ENCODE measurements at places on chromosomes 16 and 17.

GRCh38 chr17:72603420-72604242 is 482.8 kb downstream of the SOX9 start:
- DNase-seq: no peak

- peak; percentile 42 for DNase-seq
Measured at GRCh38 chr17:69523244-69523861, 108.9 kb downstream of the MAP2K6 start.

DNA sequence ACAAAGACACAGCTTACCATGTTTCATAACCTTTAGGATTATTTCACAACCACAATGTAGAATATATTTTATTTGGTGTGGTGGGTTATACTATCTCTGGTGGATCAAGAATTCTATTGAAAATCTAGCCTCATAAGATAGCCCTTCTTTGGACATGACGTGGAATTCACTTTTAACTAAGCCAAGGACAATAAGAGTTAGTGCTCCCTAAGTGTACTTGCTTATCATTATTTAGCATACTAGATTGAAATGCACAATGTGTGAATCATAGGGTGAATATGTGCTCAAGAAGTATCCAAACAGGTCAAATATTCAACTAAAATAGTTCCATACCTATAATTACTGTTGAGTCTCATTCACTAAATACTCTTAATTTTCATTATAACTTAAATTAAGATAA is 1179.5 kb upstream of the GOT2 start:
- no peak for DNase-seq

DNA sequence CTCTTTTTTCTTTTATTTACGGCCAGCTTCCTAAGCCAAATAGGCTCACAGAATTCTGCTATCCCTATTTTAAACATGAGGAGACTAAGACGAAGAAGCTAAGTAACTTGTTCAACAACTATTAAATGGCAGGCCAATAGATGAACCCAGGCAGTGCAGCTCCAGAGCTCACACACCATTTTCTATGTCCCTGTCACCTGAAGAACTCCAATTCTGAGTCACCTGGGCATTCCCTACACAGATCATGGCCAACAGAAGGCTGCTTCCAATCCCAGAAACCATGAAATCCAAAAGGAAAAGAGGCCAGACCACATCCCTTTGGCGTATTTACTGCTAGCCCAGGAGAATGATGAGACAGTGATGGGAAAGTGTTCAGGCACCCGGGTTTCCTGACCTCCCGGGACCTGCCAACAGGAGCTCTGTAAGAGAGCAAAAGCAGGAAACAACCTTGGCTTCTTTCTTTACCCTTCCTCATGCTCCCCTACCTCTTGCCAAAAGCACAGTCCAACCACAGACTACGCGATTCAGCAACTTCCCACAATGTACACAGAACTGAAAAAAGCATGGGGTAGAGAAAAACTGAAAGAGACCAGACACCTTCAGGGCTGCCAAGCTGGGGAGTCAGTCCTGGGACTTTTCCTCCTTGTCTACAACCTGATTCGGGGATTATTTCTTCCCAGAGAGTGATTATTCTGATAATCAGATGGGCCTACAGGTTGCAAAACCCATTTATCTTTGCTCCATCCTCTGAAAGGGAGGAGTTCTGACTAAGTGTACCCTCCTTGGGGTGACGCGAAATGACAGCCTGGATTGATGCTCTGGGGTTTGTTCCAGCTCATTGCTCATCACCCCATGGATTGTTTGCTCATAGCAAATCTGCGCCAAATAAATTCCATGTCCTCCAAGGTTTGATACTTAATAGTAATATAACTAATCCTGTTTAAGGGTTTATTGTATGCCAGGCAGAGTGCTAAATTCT is 47.8 kb upstream of the HAS3 start:
- no peak for DNase-seq

GRCh38 chr16:963913-964312 is 6.9 kb downstream of the LMF1 start:
- no peak for DNase-seq

GRCh38 chr16:56198006-56198754 is 6.9 kb downstream of the GNAO1 start:
- DNase-seq: no peak

DNA sequence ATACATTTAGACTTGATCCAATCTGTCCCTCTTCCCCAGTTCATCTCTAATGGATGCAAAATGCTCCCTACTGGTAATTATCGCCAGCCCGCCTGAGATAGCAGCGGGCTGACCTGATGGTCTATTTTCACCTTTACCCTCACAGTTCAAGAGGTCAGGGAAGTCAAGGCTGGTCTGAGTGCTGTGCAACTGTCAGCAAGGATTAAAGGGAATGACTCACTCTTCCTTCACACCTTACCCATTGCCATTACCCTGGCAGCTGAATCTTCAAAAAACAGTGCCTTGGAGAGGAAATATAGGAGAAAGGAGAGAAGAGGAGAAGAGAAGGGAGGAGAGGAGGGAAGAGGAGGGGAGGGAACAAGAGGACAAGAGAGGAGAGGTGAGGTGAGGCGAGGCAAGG is 36.3 kb downstream of the GRB7 start:
- no peak for DNase-seq

GRCh38 chr16:23227529-23227928 is 45.0 kb downstream of the SCNN1G start:
- DNase-seq: peak; percentile 4

DNA sequence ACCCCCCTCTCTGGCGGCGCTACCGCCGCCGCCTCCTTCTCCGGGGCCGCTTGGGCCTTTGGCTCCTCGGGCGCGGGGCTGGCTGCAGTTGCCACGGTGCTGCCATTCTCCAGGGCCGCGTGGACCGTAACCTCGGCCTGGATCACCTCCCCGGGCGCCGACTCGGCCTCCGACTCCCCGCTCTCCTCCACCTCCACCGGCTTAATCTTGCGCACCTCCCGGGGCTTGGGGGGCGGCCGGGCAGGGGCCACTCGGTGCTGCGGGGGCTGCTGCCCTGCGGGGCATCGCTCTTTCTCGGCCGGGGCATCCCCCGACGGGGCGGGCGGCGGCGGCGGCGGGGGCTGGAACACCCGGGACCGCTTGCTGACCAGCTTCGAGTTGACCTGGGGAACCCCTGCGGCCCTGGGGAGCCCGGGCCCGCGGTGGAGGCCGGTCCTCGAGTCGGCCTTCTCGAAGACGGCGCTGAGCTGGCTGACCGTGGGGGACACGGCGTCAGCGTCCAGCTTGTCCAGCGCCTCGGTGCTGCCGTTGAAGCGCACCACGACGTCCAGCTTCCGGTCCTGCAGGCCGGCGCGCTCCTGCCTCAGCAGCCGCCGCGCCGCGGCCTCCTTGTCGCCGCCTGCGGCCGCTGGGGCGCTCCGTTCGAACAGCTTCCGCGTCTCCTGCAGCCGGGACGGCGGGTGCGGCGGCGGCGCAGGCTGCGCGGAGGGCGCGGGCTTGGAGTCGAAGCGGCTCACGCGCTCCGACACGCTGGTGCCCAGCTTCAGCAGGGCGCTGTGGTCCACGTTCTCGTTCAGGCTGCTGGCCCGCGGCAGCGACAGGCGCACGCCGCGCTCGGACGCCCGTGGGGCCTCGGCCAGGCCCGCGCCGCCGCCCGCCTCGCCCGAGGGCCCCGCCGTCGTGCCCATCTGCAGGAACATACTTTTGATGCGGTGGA is 792 bp downstream of the PPP1R9B start:
- DNase-seq: no peak

GRCh38 chr17:79778504-79779083 is 646 bp downstream of the CBX2 start:
- peak; percentile 52 for DNase-seq

GRCh38 chr16:89156740-89157645 is 14.6 kb upstream of the CDH15 start:
- no peak for DNase-seq

DNA sequence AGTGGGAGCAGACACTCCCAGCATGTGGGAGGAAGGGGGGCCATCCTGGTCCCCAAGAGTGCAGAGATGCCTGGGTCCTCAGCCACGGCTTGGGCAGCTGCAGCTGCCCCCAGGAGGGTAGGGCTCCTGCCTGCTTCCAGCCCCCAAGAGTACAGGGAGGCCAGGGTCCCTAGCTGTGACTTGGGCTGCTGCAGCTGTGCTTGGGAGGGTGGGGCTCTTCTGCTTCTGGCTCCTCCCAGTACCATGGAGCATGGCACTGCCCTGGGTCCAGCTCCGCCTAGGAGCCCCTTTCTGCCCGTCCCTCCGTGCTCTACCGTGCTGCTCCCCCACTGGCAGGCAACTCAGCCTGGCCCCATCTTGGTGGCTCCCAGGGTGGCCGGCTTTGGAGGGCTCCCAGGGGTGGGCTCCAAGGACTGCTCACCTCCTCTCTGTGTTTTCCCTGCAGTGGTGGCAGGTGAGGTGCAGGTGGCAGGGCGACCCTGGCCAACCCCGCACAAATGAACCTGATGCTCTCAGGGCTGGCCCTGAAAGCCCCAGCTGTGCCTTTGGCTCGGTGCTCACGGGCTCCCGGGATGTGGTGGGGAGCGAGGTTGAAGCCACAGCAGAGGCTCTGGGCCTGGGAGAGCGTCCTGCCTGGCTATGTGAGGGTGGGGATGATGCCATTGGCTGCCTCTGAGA is 18.5 kb upstream of the USP22 start:
- no peak for DNase-seq

DNA sequence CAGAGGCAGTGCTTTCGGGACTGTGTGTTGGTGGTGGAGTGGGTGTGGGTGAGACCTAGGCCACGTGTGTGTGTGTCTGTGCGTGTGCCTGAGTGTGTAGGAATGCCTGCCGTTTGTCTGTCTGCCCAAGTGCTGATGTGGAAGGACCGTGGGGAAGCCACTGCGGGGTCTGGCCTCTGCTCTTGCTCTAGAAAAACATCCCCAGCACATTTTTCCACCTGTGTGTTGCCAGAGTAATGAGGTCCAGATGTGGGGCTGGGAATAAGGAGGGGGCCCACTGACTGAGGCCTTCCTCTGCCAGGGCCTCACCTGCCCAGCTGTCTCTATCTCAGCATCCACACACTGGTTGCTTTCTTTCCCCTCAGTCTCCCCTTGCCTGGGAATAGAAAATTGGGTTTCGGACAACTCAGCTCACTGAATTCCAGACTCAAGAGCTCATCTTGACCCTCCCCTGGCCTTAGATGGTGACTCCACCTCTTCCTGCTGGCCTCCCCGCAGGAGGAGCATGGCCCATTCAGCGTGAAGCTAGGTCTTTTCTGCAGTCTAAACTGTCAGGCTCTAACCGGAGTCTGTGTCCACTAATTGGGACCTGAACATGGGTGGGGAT is 7.6 kb downstream of the SGCA start:
- peak; percentile 59 for DNase-seq

DNA sequence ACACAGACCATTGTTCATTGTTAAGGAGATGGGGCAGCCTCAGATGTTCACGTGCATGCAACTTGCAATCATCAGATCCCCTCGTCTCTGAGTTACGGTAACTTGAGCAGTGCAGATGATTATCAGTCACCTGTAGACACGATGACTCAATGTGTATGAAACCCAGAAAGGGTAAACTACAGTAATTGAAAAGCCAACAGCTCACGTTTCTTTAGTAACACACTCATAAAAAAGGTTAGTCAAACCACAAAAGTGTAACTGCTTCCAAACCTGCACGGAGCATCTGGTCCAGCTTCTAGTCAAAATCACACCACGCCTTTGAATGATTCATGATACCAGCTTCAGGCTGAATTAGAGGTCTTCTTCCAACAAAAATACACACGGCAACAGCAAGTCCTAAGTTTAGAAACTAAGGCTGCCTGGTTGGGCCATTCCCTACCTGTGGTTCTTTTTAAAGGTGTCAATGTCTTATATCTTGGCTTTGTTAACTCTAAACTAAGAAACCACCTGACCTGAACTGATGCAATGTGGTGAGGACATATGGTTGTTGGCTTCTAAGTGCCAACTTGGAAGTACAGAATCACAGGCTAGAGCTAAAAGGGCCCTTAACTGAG is 32.3 kb downstream of the GRB7 start:
- DNase-seq: no peak

DNA sequence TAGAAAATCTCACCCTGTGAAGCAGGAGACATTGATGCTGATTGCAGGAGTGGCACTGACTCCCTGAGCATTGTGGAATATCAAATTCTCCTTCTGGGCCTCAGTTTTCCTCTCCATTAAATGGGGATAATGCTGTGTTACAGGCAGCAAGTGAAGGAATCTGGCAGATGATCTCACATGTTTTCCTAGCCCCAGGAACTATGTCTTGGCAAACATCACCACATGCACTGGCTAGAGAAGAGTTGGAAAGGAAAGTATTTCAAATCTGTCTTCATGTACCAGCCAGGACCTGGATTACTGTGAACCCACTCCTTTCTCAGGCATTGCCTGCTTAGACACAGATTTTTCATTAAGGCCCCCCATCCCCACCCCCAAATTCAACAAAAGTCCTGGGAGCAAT is 13.6 kb upstream of the CCL8 start:
- DNase-seq: no peak

- no peak for DNase-seq
Measured at GRCh38 chr17:66425756-66426396, 123.5 kb downstream of the PRKCA start.

- no peak for DNase-seq
Measured at GRCh38 chr17:77884967-77885641, 73.4 kb upstream of the TNRC6C start.

- no peak for DNase-seq
Measured at GRCh38 chr17:10172241-10172741, 26.1 kb downstream of the GAS7 start.

GRCh38 chr17:80109066-80109660 is 7.8 kb downstream of the GAA start:
- DNase-seq: no peak

- DNase-seq: no peak
Measured at GRCh38 chr17:7961421-7961820, 29.4 kb downstream of the CNTROB start.

- no peak for DNase-seq
Measured at GRCh38 chr17:57538736-57539456, 206.2 kb downstream of the CCDC182 start.

GRCh38 chr17:82679586-82680465 is 18.7 kb downstream of the RAB40B start:
- DNase-seq: no peak

DNA sequence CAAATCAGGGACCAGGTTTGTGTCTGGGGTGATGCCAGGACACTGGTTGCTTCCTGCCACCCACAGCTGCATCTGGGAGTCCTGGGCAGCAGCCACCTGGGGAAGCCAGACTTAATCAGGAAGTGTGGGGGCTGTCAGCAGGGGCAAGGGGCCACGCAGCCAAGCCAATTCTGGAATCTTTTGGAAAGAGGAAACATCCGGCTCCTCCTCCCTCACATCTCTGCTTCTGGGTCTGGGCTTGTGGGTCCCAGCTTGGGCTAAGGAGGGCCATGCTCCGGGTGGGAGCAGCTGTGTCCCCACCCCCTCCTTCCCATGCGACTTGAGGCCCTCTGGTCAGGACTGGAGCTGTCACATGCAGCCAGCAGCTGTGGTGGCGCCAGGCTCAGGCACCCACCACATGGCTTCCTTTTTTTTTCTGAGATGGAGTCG is 37.0 kb upstream of the CCDC182 start:
- peak; percentile 45 for DNase-seq

GRCh38 chr16:89969741-89970410 is 21.3 kb downstream of the DEF8 start:
- no peak for DNase-seq

- DNase-seq: no peak
Measured at GRCh38 chr17:73187203-73187769, 5.6 kb upstream of the COG1 start.

- DNase-seq: no peak
Measured at GRCh38 chr17:78180083-78180482, 6.8 kb downstream of the TK1 start.
